ENCODE measurements at places on chromosomes 2 and 18.

DNA sequence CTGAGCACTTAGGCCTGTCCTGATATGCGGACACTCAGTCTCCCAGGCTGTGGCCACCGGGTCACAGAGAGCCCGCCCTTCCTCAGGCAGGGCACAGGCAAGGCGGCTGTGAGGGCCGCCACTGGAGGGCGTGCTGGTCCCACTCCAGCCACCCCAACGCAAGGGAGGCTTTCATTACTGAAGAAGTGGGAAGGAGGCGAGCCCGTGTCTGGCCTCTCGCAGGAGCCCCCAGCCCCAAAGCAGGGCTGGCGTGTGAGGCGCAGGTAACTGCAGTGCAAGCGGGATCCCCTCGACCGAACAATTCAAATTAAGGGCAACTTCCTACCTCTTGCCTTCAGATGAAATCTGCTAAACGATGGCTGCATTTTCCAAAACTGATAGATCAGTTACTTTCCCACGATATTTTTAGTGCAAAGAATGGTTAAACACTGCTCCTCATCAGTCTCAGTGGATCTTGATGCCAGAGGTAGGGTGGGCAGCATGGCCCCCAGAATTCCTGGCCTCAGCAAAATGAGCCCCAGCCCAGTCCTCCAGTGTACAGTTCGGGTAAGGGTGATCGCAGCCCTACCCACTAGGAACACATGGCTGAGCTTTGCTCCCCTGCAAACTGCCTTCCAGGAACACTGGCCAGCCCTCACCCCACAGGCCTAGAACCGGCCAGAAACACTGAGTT lies 97.2 kb downstream of the SEPTIN10 start:
- no peak for DNase-seq

DNA sequence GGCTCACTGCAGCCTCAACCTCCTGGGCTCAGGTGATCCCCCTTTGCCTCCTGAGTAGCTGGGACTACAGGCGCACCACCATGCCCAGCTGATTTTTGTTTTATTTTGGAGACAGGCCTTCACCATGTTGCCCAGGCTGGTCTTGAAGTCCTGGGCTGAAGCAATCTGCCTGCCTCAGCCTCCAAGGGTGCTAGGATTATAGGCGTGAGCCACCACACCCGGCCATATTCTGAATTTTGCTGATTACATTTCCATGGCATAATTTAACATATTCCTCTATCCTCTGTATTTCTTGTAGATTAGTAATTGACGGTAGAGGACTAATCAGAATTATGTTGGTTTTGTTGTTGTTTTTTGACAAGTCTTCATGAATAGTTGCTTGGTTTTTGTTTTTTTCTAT lies 50.6 kb downstream of the MEX3C start:
- DNase-seq: no peak

GRCh38 chr2:174802459-174802858 lies 38.2 kb upstream of the CHRNA1 start:
- no peak for DNase-seq

DNA sequence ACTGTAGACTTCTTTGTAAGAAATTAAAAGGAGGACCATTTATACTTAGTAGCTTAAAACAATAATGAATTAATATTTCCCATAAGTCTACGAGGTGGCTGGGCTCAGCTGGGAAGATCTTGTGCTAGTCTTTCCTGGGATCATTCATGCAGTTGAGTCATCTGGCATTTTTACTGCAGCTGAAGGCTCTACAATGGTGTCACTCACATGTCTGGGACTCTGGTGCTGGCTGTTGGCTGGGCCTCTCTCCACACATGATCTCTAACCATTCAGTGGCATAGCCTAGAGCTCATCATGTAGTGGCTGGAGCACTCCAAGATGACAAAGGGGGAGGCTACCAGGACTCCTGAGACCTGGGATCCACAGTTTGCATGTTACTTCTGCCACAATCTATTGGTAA lies 35.5 kb downstream of the CLASP1 start:
- DNase-seq: no peak

DNA sequence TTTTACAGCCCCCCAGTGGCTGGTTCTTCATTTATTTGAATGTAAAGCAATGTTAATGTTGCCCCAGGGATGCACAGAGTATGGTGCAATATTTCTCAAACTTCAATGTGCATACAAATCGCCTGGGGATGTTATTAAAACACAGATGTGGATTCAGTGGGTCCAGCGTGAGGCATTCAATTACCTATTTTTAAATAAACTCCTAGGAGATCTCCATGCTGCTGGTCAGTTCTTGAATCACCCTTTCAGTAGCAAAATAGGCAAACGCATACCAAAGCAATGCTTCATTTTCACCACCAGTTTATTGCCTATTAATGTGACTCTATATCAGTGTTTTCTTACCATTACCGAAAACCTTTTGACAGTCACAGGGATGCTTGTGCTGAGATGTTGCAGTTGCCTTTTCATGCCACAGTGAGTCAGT lies 530.7 kb downstream of the CBLN2 start:
- DNase-seq: no peak

- DNase-seq: no peak
Measured at GRCh38 chr18:57084331-57085271, 62.3 kb upstream of the BOD1L2 start.

DNA sequence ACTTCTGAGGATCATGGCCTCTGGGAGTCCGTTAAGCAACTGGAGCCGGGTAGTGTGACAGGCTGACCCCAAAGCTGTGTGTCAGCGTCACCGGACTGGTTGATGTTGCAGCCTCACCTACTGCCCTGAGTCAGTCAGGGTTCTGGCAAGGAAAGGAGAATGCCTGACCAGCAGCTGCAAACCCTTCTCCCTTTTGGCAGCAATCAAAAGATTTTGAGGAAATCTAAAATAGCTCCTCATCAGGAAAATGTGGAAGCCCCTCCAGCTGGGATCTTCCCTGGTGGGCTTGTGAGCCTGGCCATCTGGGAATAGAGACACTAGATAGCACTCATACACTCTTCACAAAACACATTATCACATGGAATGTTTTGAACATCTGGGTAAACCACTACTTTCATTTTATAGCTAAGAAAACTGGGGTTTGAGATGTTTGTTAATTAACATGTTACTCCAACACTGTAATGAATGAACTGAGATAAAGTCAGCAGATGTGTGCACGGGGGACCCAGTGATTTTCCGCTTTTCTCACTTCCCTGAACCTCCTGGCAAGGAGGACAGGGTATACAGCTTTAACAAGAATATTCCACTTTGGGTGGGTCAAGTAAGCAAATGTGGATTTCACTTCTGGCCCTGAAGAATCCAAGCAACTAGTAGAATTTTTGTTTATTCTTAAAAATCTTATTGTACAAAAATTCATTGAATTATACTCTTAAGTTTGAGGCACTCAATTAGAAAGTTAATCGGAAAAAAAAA lies 24.7 kb downstream of the CLUL1 start:
- DNase-seq: no peak

- DNase-seq: no peak
Measured at GRCh38 chr2:38178556-38179419, 102.8 kb upstream of the CYP1B1 start.

DNA sequence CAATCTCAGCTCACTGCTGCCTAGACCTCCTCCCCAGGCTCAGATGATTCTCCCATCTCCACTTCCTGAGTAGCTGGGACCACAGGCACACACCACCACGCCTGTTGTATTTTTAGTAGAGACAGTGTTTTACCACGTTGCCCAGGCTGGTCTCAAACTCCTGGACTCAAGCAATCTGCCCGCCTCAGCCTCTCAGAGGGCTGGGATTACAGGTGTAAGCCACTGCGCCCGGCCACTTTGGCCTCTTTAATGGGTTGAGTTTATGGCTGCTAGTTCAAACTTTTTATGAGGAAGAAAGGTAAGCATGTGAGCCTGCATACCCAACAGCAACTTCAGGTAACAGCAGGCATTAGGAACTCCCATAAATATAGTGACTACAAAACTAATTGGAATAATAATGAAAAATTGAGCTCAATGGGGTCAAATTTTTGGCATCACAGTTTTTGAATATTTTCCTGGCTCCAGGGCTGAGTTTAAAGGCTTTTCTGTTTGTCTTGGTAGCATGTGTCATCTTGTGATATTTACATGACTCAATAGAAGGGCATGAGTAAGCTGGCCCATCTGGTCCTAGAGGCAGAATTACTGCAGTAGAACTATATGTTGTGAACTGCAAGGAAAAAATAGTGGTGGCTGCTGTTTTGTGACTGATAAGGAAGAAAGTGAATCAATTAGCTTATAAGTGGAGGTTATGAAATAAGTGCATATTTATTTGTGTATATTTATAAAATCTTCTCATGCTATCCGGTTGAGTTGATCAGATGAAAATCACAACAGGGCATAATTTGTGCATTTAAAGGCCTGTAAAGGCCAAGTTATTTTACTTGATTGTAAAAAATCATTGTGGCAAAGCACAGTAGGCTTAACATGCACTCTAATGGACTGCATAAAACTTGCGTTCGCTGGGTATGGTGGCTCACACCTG lies 24.8 kb downstream of the GALM start:
- no peak for DNase-seq

DNA sequence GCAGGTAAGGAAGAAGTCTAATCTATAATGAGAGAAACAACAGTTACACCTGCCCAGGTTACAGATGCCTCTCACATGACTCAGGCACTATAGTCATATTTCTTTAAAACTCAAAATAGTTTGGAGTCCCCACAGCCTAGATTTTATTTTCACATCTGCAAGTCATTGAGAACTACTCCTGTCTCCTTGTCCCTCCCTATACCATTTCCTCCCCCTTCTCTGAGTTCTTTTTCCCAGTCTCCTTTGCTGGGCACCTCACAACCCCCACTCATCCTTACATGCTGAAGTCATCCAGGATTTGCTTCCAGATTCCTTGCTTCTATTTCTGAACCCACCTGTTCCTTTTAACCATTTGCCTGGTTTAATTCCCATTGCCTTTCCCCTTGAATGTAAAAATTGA lies 73.1 kb upstream of the KCNE4 start:
- no peak for DNase-seq

DNA sequence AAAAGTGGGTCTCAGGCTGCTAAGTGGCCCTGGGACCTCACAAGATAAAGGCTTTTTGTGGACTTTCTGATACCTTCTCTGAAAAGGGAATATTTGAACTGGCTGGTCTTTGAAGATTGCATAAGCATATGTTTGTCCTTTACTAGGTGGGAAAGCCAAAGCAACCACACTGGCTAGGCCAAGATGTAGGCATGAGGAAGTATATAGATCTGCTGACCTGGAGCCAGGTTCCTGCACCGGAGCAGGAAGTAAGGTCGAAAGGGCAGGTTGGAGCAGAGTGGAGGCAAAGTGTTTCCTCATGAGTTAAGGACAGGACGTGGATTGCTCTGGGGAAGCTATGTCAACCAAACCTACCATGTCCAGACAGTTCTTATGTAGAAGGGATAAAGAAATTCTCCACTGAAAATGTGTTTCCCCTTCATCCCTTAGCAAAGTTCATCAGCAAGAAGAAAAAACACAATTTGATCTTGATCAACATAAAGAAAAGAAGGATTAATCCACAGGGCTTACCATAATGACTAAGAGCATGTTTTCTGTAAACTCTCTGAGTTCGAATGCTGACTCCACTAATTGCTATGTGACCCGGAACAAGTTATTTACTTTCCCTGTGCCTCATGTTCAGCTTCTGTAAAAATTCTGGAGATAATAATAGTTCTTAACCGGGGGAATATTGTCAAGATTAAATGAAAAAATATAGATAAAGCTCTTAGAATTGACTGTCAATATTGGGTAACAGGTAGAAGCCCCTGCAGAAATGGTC lies 156.1 kb upstream of the SRD5A2 start:
- DNase-seq: no peak

DNA sequence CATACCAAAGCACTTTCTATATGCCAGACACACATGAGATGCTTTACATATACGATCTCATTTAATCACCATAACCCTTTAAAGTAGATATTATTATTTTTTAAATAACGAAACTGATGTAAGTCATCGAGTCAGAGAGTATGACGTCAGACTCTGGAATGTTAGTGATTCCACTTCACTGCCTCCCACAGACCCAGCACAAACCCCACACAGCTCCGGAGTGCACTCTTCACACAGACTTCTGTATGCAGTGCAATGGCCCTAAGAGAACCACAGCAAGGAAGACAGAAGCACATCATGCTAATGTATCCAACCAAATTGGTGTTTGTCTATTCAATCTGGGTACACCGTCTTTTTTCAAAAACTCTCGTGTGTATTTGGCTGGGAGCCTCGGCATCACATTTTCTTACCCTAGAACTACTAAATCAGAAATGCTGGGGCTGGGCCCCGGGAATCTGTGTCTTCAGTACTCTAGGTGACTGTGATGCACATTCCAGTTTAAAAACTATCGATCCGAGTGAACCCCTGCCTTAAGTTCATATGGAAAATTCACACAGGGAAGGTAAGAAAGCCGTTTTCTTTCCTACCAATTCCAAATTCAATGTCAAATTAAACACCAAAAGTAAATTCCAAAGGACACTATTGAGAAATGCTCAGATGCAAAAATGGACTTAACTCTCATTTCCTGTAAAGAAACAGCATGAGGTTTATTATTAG lies 117.7 kb upstream of the ACVR1C start:
- DNase-seq: no peak

GRCh38 chr18:12369211-12369610 lies 7.8 kb downstream of the AFG3L2 start:
- no peak for DNase-seq

DNA sequence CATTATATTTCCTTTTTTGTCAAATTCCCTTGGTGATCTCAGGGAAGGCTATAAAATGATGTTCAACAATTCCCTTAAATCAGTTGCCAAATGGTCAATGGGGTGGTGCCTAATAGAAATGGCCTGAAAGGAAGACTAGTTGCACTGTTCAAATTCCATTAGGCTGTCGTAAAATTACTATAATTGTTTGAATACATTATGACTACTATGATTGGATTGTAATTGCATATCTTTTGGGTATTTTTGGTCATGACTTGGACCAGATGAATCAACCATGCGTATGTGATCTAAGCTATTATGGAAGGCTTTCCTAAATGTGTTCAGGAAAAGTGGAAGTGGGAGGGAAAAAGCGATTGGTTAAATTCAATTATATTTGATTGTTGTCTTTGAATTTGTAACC lies 41.3 kb upstream of the KCNE4 start:
- DNase-seq: no peak

- DNase-seq: no peak
Measured at GRCh38 chr2:65313126-65313953, 85.7 kb downstream of the ACTR2 start.

- no peak for DNase-seq
Measured at GRCh38 chr2:32702303-32703064, 74.6 kb downstream of the TTC27 start.

GRCh38 chr2:235583925-235584637 lies 90.2 kb downstream of the AGAP1 start:
- DNase-seq: no peak

DNA sequence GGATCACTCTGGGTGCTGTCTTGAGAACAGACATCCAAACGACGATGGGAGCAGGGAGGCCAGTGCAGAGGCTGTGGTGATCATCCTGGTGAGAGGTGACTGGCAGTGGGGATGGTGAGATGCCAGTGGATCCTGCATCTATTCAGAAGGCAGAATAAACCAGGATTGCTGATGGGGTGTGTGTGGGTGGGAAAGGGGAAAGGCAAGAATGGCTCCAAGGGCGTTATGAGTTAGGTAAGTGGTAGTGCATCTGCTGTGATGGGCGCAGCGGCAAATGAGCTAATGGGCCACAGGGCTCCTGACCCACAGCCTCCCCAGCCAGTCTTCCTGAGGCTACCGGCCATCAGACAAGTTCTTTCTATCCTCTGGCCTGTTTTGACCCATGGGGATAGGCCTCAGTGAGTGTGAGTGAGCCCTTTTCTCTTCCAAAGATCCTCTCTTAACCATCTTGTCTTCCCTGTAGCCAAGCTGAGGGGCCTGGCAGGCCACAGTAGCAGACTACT lies 29.6 kb downstream of the SERTAD2 start:
- no peak for DNase-seq

- peak; percentile 32 for DNase-seq
Measured at GRCh38 chr2:65430603-65431420, 1.6 kb downstream of the SPRED2 start.

Data from activated naive CD4-positive, alpha-beta T cell (primary cell).